ENCODE measurements at places on chromosomes 13 and 19. TPM values are rescaled to one million over a fixed set of nuclear protein-coding genes. Genes with fewer than 3 reads are reported as not detected.

SHANK1 gene
- 0.98 TPM for total RNA-seq

RETN gene
- total RNA-seq = not detected

NXNL1 gene
- total RNA-seq = 0.64 TPM

TBXA2R gene
- total RNA-seq = 0.33 TPM

PEAK3 gene
- not detected for total RNA-seq

OR10H1 gene
- not detected for total RNA-seq
